Endothelial cell of umbilical vein (primary cell): ENCODE measurements at places on chromosomes 1 and 21. TPM values are rescaled to one million over a fixed set of nuclear protein-coding genes. Genes with fewer than 3 reads are reported as not detected.

PRELP gene
- total RNA-seq: not detected in 2 replicates

C1orf94 gene
- total RNA-seq: not detected in 2 replicates

BGLAP gene
- 1.0 and 2.4 TPM in 2 replicates for total RNA-seq

TRNP1 gene
- 5.9 and 10.3 TPM in 2 replicates for total RNA-seq

RCSD1 gene
- 0.28 and 1.00 TPM in 2 replicates for total RNA-seq

JAM2 gene
- 0.20 and 1.1 TPM in 2 replicates for total RNA-seq

ANGPTL3 gene
- total RNA-seq: not detected in 2 replicates

DNA sequence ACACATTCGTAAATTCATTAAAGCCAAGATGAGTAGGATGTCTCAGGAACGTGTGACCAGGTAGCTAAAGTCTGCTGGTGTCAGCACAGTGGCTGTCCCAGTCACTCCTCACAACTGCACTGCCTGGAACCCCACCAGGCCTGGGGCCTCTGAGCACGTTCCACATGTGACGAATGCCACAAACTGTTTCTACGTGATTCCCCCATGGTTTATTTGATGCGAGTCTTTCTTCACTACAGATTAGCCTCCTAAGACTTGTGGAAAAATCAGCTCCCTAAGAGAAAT, 33.2 kb downstream of the PRDM15 start:
- no peak for DNase-seq
- no peak overlapping the region for H3K27ac ChIP-seq
- H3K4me1 ChIP-seq: no peaks in the 10 kb centered on the region
- H3K36me3 ChIP-seq: peaks cover 6% of the 10 kb centered on the region
- H3K4me3 ChIP-seq: no peak overlapping the region
- H3K27me3 ChIP-seq: no peaks in the 10 kb centered on the region

- H3K27me3 ChIP-seq: peaks cover 50% of the 10 kb centered on the region
- no peaks in the 10 kb centered on the region for H3K36me3 ChIP-seq
- H3K4me3 ChIP-seq: no peak overlapping the region
- DNase-seq: no peak
These were observed 271.4 kb downstream of the FOXD2 start for GRCh38 chr1:47709019-47709871.

DNA sequence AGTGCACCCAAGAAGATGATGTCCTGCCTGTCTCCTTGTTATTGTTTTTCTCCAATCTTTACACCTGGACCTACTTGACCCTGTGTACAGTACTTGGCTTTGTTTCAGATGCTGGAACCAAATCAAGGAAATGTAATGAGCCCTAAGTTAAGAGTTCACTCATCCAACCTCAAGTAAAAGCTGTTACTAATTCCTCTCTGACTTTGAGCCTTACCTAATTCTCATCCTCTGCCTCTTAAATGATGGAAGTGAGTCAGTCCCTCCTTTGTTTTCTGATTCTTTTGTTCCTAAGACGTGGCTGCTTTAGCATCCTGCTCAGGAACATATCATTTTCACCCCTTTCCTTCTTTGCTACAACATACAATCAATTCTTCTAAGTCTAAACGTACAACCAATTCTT, 15.3 kb upstream of the PLA2G4A start:
- H3K27me3 ChIP-seq: no peaks in the 10 kb centered on the region
- no peak overlapping the region for H3K27ac ChIP-seq

- DNase-seq: no peak
- H3K4me1 ChIP-seq: no peaks in the 10 kb centered on the region
- H3K27ac ChIP-seq: no peak overlapping the region
These were observed 43.8 kb upstream of the BEND5 start for GRCh38 chr1:48820491-48820890.

GRCh38 chr21:35743571-35743970, 316.8 kb downstream of the SETD4 start:
- no peaks in the 10 kb centered on the region for H3K36me3 ChIP-seq
- no peak overlapping the region for H3K4me3 ChIP-seq

DNA sequence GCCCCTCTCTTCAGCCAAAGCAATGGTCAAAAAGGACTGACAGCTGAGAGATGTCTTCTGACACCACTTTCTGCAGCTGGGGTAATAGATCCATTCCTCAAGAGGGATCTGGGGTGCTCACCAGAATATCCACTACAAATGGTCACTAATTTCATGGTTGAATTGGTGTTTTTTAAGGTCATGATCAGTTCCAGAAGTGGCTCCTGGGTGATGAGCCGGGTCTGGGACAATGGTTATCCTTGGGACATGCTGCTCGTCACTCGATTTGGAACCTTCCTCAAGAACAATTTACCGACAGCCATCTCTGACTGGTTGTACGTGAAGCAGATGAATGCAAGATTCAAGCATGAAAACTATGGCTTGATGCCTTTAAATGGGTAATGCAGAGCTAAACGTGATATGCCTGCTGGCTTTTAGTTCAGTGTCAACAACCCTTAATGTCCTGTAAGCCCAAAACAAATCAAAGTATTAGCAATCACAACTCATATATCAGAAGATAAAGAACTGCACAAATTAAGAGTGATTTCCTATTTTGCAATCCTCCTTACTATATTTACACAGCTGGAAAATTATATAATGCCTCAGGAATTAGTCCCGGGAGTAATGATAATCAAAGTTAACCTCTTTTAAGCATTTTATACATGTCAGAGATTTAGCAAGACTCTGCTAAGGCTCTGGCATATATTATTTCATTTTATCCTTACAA, 20.1 kb downstream of the FMO3 start:
- H3K27ac ChIP-seq: no peak overlapping the region
- H3K4me1 ChIP-seq: no peaks in the 10 kb centered on the region
- no peaks in the 10 kb centered on the region for H3K27me3 ChIP-seq
- no peaks in the 10 kb centered on the region for H3K36me3 ChIP-seq
- DNase-seq: no peak

GRCh38 chr1:150516616-150517015, 1.1 kb downstream of the FALEC start:
- H3K27ac ChIP-seq: no peak overlapping the region
- peak; percentile 31 for DNase-seq
- no peaks in the 10 kb centered on the region for H3K36me3 ChIP-seq
- H3K4me3 ChIP-seq: peak overlapping the region; percentile 56

DNA sequence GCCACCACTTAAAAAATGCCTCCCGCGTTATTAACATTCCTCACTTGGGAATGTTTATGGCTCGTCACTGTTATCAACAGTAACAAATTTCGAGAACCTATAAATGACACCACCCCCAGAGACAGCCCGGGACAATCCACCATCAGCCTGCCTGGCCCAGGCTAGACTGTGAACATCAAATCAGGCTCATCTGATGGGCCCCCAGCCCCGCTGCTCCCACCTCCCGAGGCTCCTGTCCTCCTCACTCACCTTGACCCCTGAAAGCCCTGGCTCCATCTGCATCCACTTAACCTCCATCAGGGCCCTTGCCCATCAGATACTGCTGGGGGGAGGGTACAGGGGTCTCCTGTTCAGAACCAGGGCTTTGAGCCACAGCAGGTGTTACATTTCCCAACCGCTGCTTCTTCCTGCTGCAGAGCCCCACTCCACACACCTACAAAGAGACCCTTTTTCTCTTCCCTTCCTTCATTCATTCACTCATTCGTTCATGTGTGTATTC, 156.5 kb upstream of the VAMP3 start:
- H3K4me1 ChIP-seq: no peaks in the 10 kb centered on the region
- H3K27ac ChIP-seq: no peak overlapping the region
- no peak overlapping the region for H3K4me3 ChIP-seq
- DNase-seq: no peak
- H3K36me3 ChIP-seq: no peaks in the 10 kb centered on the region

GRCh38 chr1:33443080-33443704, 12.3 kb upstream of the PHC2 start:
- H3K4me3 ChIP-seq: no peak overlapping the region
- H3K4me1 ChIP-seq: peaks cover 17% of the 10 kb centered on the region
- H3K27ac ChIP-seq: no peak overlapping the region

- peaks cover 40% of the 10 kb centered on the region for H3K4me1 ChIP-seq
- H3K27me3 ChIP-seq: no peaks in the 10 kb centered on the region
- H3K27ac ChIP-seq: peak overlapping the region; percentile 59
- peak; percentile 95 for DNase-seq
- H3K4me3 ChIP-seq: no peak overlapping the region
These were observed 167.7 kb downstream of the TOMM20 start for GRCh38 chr1:234960722-234961455.

GRCh38 chr1:19479351-19480120, 5.8 kb downstream of the CAPZB start:
- H3K4me1 ChIP-seq: peaks cover 68% of the 10 kb centered on the region
- H3K4me3 ChIP-seq: no peak overlapping the region
- H3K36me3 ChIP-seq: no peaks in the 10 kb centered on the region
- no peaks in the 10 kb centered on the region for H3K27me3 ChIP-seq

- peaks cover 7% of the 10 kb centered on the region for H3K36me3 ChIP-seq
- H3K27me3 ChIP-seq: no peaks in the 10 kb centered on the region
- no peaks in the 10 kb centered on the region for H3K4me1 ChIP-seq
- no peak overlapping the region for H3K4me3 ChIP-seq
These were observed 41.9 kb downstream of the CHML start for GRCh38 chr1:241598249-241598648.

GRCh38 chr21:31180256-31181081, 142.2 kb upstream of the KRTAP19-8 start:
- no peak overlapping the region for H3K27ac ChIP-seq
- no peaks in the 10 kb centered on the region for H3K27me3 ChIP-seq
- DNase-seq: peak; percentile 39
- H3K36me3 ChIP-seq: no peaks in the 10 kb centered on the region
- H3K4me3 ChIP-seq: no peak overlapping the region

GRCh38 chr1:179598631-179599030, 7.0 kb downstream of the TDRD5 start:
- H3K36me3 ChIP-seq: no peaks in the 10 kb centered on the region
- H3K27ac ChIP-seq: no peak overlapping the region
- no peak overlapping the region for H3K4me3 ChIP-seq
- DNase-seq: no peak
- peaks cover 12% of the 10 kb centered on the region for H3K27me3 ChIP-seq

GRCh38 chr1:226887006-226887405, 16.6 kb downstream of the PSEN2 start:
- no peaks in the 10 kb centered on the region for H3K27me3 ChIP-seq
- no peak overlapping the region for H3K27ac ChIP-seq
- no peaks in the 10 kb centered on the region for H3K36me3 ChIP-seq
- H3K4me1 ChIP-seq: peaks cover 22% of the 10 kb centered on the region
- H3K4me3 ChIP-seq: no peak overlapping the region

DNA sequence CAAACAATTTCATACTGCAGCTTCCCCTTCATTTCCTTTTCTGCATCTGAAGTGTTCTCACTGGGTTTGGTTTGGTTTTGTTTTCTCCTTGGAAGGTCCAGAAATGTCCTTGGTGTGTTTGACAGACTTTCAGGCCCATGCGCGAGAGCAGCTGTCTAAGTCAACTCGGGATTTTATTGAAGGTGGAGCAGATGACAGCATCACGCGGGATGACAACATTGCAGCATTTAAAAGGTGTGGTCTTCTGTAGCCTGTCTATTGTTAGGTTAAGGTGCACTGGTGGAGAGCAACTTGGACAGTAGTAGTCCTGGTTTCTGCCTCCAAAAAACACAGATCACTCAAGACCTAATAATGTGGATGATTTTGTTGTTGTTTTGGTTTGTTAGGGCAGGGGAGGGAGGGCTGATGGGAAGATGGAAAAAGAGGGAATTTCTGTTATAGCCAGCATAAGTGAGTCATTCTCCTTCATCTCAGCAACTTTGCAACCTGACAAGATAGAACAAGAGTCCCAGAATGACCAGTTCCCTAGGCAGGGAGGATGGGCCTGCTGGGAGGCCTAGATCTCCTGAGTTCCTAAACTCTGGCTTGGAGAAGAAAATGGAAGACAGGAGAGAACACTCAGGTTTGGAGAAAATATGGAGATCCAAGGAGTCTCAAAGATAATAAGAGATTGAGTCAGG, 12.5 kb downstream of the HAO2 start:
- H3K27me3 ChIP-seq: no peaks in the 10 kb centered on the region
- H3K4me1 ChIP-seq: no peaks in the 10 kb centered on the region
- no peaks in the 10 kb centered on the region for H3K36me3 ChIP-seq
- DNase-seq: no peak
- H3K4me3 ChIP-seq: no peak overlapping the region
- no peak overlapping the region for H3K27ac ChIP-seq

- H3K36me3 ChIP-seq: no peaks in the 10 kb centered on the region
- DNase-seq: no peak
- H3K4me1 ChIP-seq: no peaks in the 10 kb centered on the region
- no peak overlapping the region for H3K4me3 ChIP-seq
- H3K27me3 ChIP-seq: no peaks in the 10 kb centered on the region
These were observed 5.8 kb upstream of the CD1C start for GRCh38 chr1:158283965-158284364.

GRCh38 chr1:26994787-26995517, 1.5 kb downstream of the TRNP1 start:
- no peak for DNase-seq
- H3K27me3 ChIP-seq: no peaks in the 10 kb centered on the region
- peak overlapping the region; percentile 31 for H3K4me3 ChIP-seq
- no peak overlapping the region for H3K27ac ChIP-seq
- H3K36me3 ChIP-seq: no peaks in the 10 kb centered on the region

DNA sequence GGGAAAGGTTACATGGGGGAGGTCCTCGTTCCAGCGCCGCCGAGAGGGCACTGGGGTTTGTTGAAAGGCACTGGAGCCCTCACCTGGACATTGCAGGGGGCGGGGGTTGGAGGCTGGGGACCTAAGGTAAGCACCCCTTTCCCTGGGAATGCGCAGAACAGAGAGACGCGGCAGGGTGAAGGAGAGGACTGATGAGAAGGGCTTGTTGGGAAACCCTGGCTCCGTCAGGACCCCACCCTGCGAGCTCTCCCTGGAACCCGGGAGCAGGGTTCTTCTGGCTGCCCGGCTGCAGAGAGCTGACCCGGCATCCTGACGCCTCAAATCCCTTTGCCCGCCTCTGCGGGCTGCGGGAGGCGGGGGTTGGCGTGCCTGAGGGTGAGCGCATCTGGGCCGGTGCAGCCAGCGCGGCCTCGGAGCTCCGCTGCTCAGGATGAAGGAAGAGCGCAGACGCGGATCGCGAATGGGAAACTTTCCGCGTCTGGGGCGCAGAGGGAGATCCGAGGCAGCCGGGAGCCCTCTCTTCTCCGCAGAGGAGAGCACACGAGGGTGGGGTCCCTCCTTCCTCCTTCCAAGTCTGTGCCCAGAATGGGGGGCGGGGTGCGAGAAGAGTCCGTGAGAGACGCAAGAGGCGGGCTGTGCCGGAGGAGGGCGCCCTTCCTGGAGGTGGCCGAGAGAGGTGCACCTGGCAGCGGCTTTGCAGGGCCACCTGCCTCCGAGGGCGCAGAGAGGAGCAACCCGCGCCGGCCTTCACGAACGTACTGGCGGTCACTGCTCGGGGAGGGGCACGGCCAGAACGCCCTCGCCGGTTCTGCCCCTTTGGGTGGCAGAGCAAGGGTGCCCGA, 2.4 kb downstream of the IGSF21 start:
- H3K27me3 ChIP-seq: peaks cover 40% of the 10 kb centered on the region
- no peaks in the 10 kb centered on the region for H3K4me1 ChIP-seq
- H3K4me3 ChIP-seq: no peak overlapping the region
- no peak for DNase-seq
- H3K36me3 ChIP-seq: no peaks in the 10 kb centered on the region

DNA sequence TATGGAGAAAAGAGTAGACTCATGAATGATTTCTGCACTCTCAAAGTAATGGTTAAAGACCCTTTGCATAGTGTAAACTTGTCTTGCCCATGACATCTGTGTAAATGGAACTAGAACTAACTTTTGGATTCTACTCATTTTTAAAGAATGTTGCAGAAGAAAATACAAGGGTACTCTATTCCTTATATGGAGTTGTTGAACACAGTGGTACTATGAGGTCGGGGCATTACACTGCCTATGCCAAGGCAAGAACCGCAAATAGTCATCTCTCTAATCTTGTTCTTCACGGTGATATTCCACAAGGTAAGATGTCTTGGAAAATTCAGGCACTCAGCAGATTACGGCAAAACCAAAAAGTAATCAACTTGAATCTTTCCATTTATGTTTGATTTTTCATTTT, 19.8 kb downstream of the CCT8 start:
- H3K4me3 ChIP-seq: no peak overlapping the region
- no peak for DNase-seq
- no peaks in the 10 kb centered on the region for H3K27me3 ChIP-seq
